ENCODE measurements at places on chromosomes 6 and 20.

DNA sequence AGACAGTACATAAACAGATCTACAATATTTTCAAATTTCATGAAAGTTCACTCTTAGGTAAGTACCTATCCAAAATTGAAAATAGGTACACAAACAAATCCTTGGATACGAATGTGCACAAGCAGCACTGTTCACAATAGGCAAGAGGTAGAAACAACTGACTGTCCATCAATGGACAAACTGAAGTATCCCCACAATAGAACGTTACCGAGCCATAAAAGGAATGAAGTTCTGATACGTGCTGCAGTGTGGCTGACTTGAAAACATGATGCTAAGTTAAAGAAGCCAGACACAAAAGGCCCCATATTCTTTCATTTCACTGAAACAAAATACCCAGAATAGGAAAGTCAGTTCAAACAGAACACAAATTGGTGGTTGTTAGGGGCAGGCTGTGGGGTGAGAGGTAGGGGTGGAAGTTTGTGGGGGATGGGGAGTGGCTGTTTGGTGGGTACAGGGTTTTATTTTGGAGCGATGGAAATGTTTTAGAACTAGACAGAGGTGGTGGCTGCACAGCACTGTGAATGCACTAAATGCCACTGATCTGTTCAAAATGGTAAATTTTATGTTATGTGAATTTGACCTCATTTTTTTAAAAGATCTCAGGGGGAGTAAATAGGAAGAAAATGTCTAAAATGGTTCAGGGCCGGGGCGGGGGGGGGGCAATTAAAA lies 89.5 kb downstream of the ZMYND8 start:
- no peak for DNase-seq

DNA sequence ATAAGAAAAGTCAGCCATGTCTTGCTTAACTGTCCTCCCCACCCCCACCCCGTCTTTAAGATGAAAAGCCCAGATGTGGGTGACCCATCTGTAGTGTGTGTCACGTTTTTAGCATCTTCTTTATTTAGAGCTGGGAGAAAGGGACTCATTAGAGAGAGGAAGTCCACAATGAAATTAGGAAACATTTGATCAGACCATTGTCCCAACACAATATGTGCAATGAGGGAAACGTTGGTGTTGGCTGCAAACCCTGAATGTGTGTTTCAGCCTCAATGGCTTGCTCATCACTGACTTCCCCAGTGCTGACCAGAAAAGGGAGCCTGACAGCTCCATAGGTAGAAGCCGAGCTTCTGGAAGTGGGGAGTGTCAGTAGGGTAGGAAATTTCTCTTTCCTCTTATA lies 475.7 kb downstream of the CD83 start:
- no peak for DNase-seq

- DNase-seq: peak; percentile 23
These were observed 66.1 kb downstream of the SMLR1 start for GRCh38 chr6:130893277-130893676.

DNA sequence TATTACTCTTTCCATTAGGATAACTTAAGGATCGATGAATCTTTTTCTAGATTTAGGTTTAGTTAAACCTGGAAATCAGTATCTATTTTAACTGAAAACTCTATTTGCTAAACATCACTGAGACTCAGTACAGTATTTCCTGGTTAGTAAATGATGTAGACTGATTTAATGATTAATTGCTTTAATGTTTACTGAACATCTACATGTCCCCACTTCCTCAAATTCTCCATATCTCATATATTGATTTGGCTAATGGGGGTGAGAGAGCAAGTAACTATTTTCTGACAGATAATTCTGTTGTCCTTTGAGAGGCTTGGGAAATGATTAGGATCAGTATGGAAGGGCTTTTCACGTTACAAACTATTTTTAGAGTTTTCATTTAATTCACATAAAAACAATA lies 10.3 kb downstream of the MKKS start:
- no peak for DNase-seq

GRCh38 chr20:56163806-56164205 lies 84.7 kb upstream of the MC3R start:
- DNase-seq: no peak

- DNase-seq: no peak
These were observed 565.9 kb upstream of the RNF217 start for GRCh38 chr6:124396361-124396760.

DNA sequence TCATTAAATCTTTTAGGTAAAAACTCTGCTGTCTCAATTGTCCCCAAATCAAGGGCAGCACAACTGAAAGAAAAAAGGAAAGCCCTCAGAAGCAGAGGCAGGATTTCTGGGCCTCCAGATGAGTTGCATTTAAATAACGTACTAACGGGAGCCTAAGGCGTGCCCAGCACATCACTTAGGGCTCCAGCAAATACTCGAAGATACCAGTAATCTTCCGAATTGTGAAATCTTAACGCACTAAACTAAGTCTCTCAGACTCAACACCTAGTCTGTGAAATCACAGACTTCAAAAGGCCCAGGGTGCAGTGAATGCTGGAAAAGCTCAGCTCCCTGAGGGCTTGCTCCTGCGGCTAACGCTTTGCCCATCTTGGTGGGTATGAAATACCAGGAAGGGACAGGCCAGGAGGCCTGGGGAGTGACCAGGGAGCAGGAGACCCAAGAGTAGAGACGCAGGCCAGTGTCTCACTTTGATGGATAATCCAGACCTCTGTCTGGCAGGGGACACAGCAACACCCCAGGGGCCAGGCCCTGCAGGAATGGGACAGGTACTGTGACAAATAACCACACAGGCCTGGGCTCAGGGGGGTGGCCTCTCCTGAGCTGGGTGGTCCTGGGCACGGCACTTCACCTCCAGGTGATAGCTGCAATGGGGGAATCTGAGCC lies 36.4 kb downstream of the RRBP1 start:
- no peak for DNase-seq

- no peak for DNase-seq
These were observed 85.3 kb upstream of the AKAP12 start for GRCh38 chr6:151154418-151154817.

DNA sequence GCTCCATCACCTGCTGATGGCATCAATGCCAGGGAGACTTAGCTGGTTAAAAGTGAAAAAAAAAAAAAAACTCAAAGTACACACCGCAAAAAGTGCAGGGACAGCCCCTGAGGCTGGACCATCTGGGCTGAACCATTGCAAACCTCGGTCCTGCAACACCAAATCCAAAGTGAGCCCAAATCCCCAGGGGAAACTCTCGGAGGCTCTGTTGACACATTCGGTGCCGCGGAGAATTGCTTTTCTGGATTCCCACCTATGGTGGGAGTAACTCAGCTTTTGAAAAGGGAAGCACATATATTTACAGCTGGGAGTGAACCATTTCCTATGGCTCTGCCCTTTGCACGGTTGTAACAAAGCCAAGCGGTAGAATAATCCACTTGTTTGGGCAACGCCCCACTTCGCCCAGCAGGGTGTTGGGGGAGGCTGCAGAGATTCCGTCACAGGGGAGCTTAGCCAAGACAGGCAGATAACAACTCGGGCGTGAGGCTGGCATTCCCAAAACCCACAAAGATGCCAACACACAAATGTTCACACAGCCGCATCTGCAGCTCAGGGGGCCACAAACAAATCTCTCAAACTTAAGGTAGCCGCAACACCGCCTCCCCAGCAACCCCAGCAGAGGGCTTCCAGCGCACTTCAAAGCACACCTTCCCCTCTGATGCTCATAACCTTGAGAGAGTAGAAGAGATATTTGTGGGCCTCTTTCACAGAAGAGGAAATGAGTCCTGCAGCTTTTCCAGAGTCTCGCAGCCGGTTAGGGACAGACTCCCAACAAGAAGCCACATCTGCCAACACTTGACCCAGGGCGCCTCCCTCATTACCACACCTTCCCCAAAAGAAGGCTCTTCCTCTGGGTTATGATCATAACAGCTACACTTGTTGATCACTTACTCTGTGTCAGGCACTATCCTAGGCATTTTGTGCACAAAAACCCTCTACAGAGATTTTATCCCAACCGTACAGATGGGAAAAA lies 11.4 kb downstream of the ZC3H12D start:
- DNase-seq: no peak

DNA sequence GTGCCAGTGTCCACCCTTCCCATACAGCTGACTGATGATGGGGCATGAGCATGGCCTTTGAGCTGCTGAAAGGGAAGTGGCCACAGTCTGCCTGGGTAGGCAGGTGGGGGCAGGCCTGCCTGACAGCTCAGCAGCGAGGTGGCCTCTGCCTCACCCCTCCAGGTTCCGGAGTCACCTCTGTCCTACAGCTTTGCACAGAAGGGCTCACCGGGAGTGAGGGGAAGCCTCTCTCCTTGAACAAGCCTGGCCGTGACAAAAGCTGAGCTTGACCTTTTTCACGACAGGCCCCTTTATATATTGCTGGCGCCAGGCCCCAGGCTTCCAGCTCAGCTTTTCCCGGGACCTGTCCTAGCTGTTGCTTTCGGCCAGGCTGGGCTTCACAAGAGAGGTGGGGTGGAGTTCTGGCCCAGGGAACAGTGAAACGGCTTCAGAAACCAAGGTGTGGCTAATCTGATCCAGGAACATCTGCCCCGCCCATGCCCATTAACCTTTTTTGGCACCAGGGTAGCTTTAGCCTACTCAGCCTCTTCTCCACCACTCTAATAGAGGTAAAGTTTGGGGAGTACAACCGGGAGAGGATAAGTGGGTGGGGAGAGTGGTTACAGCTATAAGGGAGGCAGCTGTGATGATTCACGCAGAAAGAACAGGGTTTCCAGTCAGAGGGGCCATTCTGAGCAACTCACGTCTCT lies 42.9 kb downstream of the C6orf132 start:
- no peak for DNase-seq

- no peak for DNase-seq
These were observed 269.4 kb downstream of the RNF144B start for GRCh38 chr6:18656506-18656905.

DNA sequence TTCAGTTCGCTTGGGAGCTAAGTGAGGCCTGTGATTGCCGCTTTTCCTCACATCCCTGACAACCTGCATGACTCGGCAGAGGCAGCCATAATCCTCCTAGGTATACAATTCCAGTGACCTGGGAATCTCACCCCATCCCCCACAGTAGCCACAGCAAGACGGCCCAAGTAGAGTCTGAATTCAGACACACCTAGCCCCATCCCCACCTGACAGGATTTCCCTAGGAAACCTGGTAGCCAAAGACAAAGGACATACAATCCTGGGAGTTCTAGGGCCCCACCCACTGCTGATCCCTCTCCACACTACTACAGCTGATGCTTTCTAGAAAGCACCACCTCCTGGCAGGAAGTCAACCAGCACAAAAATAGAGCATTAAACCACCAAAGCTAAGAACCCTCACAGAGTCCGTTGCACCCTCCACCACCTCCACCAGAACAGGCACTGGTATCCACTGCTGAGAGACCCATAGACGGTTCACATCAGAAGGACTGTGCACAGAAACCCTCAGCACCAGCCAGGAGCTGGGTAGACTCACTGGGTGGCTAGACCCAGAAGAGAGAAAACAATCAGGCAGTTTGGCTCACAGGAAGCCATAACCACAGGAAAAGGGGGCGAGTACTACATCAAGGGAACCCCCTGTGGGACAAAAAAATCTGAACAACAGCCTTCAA lies 17.9 kb upstream of the RUNX2 start:
- DNase-seq: no peak

- no peak for DNase-seq
These were observed 11.8 kb downstream of the FRMD1 start for GRCh38 chr6:168067081-168067759.

- DNase-seq: no peak
These were observed 76.4 kb downstream of the ADGRB3 start for GRCh38 chr6:68711386-68712000.

Measured in midbrain (tissue), 1 donor.